ENCODE measurements at places on chromosomes 16 and 17.

DNA sequence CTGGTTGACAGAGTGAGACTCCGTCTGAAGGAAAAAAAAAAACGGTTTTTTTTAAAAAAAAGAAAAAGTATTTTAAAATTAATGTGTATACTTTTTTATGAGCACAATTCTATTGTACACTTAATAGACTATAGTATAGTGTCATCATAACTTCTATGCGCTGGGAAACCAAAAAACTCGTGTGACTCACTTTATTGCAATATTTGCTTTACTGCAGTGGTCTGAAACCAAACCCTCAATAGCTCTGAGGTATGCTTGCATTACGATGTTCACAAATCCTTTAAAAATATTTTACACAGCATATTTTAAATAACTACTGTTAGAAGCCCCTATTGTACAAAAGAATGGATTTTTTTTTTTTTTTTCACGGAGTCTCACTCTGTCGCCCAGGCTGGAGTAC is 12.4 kb upstream of the MAP2K6 start:
- no peak for DNase-seq

- DNase-seq: no peak
These were observed 583.4 kb upstream of the PSMD7 start for GRCh38 chr16:73713251-73713650.

GRCh38 chr17:31798205-31798724 is 60.8 kb downstream of the COPRS start:
- DNase-seq: no peak

DNA sequence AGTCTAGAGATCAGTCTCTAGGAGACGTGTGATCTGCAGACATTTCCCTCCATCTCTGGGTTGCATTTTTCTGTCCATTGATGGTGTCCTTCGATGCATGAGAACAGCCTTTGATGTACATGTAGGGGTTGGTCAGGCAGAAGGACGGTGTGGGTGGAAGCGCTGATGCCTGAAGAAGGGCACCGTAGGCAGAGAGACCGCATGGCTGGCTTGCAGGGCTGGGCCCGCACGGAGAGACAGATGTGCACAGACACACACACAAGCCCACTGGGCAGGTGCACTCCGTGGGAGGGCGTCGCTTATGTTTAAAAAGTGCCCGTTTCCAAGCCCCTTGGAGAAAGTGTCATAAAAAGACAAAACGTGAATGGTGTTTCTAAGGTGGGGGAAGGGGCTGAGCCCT is 15.7 kb upstream of the WFIKKN1 start:
- DNase-seq: no peak

DNA sequence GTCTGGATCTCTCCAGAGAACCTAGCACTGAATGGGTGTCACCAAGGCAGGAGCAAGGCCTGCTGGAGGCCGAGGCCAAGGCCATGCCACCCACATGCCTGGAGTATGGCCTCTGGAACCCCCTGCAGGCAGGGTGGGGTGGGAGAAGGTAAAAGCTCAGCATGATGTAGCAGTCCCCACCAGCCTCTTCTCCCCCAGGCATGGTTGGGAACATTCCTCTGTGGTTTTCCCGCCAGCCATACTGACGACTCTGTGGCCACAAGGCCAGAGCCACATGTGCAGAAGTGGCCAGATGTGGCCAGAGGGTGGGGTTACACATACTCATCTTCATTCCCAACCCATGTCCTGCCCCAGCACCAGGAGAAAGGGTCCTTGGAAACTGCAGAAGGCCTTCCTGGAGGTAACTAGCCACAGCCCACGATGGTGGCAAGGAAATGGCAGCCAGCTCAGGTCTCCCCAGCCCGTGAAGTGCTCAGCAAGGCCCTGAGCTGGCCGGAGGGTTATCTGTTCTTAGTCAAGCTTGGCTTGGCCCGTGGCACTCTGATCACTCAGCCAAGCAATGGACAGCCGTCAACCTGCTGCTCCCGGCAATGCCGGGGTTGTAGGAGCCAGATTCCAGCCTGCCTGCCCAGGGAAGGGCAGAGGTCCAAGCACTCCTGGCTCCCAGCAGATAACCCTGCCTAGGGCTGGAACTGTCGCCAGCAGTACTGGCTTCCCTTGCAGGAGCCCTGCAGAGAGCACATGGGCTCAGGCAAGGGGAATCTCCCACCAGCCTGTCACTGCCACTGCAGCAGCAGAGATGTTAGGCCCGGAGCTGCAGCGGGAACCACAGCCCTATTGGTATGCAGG is 26.1 kb downstream of the HDAC5 start:
- DNase-seq: no peak

Data from CD4-positive, alpha-beta T cell treated with Interleukin-1 beta for 1 hour (primary cell).